ENCODE measurements at places on chromosomes 1 and 21.

DNA sequence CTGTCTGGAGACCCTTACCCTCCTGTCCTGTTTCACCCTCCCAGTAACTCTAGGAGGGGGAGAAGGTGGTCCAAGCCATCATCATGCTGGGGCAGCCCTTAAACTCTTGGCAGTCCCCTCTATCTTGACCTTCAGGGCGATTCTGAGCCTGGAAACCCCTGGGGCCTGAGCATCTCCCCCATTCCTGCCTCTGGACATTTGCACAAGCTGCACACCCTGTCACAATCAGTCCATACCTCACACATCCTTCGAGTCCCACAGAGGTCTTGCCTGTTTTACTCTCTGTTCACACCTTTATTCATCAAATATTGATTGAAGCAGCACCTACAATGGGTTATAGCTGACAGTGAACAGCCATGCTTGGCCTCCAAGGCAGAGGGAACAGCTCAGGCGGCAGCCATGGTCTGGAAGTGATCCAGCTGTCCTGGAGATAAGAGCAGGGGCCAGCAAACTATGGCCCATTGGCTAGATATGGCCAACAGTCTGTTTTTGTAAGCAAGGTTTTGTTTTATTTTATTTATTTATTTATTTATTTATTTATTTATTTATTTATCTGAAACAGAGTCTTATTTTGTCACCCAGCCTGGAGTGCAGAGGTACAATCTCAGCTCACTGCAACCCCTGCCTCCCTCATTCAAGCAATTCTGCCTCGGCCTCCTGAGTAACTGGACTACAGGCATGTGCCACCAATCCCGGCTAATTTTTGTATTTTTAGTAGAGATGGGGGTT, 7.1 kb upstream of the FAM131C start:
- no peak for DNase-seq

- no peak for DNase-seq
Measured at GRCh38 chr1:156592910-156593660, 1.5 kb downstream of the NAXE start.

DNA sequence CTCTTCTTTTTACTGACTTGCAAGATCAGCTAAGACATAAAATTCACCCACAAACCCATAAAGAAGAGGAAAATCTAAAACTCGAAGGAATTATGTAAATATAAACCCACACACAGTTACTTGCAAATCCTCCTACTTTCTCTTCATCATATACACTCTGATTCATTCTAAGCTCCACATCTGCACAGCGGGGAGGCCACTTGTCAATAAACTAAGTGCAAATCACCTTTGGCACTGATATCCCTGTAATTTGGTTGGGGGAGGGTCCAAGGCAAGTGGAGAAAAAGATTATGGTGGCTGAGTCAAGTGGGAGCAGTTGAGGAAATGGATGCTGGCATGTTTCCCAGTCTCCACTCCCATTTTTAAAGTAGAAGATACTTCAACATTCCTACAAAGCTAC, 596.5 kb downstream of the MATN1 start:
- no peak for DNase-seq

DNA sequence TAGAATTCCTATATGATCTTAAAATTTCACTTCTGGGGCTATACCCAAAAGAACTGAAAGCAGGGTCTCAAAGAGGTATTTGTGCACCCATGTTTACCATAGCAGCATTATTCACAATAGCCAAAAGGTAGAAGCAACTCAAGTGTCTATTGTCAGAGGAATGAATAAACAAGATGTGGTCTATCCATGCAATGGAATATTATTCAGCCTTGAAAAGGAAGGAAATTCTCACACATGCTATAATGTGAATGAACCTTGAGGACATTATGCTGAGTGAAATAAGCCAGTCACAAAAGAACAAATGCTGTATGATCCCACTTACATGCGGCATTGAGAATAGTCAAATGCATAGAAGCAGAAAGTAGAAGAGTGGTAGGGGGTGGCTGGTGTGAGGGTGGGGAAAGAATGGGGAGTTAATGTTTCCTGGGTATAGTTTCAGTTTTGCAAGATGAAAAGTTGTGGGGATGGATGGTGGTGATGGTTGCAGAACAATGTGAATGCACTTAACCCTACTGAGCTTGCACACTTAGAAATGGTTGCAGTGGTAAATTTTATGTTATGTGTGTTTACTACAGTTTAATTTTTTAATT, 122.4 kb downstream of the TOMM20 start:
- DNase-seq = no peak

GRCh38 chr1:191575746-191576145, 582.5 kb upstream of the RGS18 start:
- DNase-seq = no peak

- DNase-seq = peak; percentile 47
Measured at GRCh38 chr1:78370356-78370755, 120.4 kb upstream of the PTGFR start.

DNA sequence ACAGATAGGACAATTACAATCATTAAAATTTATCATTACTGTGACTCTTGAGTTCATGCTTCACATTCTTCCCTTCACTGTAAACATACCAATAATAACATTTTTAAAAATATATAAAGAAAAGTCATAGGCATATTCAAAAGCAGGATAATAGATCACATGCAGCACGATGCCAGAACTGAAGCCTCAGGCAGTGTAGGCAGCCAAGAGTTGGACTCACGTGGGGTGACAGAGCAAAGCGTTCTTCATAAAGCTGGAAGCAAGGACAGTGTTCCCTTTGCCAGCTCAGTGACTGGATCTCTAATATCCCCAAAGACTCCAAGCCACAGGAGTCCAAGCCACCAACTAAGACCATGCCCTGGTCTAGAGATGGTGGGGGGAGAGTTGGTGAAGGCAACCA, 77.7 kb downstream of the ODF2L start:
- DNase-seq = no peak

DNA sequence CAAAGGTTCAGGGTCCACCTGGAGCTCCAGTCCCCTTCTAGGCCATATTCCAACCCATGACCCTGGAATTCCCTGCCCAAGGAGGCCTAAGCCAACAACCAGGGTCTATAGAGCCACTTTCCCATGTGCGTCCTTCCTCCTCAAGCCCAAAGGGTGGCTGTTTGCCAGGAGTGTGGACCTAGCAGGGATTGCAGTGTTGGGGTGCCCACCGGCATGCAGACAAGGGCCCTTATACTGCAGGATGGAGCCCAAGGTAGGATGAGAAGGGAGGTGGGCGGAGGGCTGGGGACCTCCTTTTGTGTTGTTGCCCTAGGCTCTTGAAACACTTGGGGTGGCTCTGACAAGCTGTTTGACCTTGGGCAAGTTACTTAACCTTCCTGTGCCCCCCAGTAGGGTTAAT, 19.7 kb upstream of the ADGRB2 start:
- DNase-seq = no peak

- DNase-seq = no peak
Measured at GRCh38 chr1:230807029-230807428, 59.8 kb downstream of the CAPN9 start.

GRCh38 chr1:206430031-206430983, 40.0 kb upstream of the IKBKE start:
- DNase-seq = no peak

GRCh38 chr1:180160357-180160756, 5.7 kb downstream of the QSOX1 start:
- DNase-seq = no peak

DNA sequence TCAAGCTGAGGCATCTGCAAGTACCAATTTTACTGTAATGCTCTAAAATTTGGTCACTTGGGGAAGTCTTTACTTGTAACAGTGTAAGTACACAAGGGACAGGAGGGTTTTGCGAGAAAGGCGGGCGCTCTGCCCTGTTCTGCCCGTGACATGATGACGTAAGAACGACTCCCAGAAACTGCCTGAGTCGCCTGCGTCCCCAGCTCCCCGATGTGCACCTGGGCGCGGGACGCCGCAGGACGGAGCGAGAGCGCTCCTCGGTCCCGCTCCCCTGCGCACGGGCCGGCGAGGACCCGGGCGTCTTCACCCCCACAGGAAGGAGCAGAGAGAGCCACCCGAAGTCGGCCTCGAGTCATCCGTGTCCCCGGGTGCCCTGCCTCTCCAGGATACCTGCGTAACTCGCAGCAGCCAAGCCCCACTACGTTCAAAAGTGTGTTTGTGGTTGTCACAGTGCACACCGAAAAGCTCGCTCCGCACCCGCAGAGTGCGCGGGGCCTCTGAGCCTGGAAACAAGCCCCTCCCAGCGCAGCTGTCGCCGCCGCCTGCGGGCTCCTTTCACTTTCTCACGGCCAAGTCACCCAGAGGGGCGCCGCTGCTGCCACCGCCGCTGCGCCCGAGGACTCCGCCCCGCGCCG, 3.3 kb upstream of the ZBTB18 start:
- DNase-seq = no peak

GRCh38 chr1:18486195-18486594, 5.5 kb downstream of the KLHDC7A start:
- DNase-seq = no peak

- peak; percentile 1 for DNase-seq
Measured at GRCh38 chr21:23936224-23936623, 1671.1 kb downstream of the MRPL39 start.

GRCh38 chr1:167798952-167799351, 77.2 kb downstream of the MPZL1 start:
- DNase-seq = no peak

DNA sequence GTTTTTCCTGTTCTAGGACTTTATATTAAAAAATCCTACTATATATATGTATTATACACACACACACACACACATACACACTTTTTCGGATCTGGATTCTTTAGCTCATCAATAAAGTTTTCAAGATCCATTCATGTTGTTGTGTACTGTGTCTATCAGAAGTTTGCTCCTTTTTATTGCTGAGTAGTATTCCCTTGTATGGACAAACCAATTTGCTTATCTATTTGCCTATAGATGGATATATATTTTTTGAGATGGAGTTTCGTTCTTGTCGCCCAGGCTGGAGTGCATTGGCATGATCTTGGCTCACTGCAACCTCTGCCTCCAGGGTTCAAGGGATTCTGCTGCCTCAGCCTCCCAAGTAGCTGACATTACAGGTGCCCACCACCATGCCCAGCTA, 20.3 kb upstream of the LIN9 start:
- DNase-seq = no peak

DNA sequence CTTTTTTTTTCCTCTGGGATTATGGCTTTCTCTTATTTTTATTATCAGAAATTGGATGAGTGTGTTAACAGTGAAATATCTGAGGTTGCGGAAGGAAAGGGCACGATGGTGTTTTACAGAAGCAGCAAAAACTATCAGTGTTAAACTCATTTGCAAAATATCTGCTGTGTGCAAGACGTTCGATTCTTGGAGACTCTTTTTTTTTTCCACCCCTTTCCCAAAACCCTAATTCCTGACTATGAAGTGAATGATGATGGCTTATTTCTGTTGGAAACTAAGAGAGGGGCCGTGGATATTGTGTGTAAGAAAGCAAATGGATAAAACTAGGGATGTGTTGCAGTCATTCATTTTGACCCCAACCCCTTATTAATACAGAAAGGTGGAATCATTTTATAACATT, 677 bp downstream of the NCAM2 start:
- DNase-seq = no peak

DNA sequence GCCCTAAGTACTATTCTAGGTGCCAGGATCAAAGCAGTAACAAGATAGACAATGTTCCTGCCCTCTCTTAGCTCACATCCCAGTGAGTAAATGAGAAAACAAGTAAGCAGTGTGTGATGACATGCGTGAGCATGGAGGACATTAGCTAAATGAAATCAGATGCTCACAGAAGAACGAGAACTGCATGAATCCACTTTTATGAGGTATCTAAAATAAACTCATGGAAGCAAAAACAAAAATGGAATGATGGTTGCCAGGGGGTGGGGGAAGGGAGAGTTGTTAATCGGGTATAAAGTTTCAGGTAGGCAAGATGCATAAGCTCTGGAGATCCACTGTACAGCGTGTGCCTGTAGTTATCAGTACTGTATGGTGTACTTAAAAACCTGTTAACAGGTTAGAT, 195.1 kb downstream of the HHAT start:
- no peak for DNase-seq

DNA sequence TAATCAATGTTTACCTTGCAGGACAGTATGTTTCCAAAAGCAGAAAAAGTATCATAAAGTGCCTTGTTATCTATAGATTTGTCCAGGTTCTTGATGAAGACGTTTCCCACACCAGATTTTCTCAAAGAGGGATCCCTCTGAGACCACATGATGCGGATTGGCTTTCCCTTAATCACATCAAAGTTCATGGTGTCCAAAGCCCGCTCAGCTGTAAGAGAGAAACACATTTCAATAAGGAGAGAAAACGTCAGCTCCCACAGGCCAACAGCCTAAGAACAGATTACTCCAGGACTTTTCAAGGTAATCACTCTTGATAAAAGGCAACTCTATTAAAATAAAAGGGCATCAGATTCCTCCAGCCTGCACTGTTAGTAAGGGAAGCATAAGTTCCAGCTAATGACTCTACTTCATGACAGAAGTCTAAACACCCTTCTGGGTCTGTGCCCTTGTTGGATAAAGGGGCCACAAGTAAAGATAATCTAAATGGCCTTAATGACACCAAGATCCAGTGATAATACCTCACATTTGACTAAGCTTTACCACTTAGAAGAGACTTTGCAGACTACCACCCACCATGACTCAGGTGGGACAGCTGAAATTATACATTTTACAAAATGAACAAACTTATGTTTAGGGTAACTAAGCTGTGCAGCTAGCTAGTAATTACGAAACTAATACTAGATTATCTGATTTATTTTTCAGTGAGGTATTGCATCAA, 4.1 kb downstream of the PABPC4 start:
- no peak for DNase-seq

- DNase-seq = no peak
Measured at GRCh38 chr21:45844181-45844580, 137.4 kb upstream of the COL6A1 start.

DNA sequence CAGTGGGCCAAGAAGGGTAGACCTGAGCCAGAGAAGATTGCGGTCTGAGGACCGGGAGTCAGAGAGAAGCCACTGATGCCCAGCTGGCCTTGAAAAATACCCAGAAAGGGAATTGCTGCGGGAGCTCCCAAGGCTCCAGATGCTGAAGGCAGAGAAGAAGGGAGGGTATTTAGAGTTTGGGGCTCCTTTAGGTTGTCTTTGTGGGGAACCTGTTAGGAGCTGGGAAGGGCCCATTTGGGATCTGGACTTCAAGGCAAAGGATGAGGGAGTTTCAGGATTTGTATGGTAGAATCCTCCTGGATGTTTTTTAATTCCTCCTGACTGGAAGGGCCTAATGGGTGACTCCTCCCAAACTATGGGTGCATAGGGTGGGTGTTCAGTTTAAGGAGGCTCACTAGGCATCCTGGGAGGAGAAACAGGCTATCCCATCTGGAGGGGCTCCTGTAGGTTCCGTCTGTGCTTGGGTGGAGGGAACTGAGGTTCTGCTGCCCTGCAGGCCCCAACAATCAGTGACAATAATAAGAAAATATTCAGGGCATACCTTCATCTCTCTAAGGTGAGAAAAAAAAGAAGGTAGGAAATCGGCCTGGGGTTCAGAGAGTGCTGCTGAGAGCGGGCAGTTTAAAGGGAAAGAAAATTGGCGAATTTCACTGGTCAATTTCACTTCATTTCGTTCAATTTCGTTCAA, 5.1 kb downstream of the FOXD2 start:
- DNase-seq = no peak

DNA sequence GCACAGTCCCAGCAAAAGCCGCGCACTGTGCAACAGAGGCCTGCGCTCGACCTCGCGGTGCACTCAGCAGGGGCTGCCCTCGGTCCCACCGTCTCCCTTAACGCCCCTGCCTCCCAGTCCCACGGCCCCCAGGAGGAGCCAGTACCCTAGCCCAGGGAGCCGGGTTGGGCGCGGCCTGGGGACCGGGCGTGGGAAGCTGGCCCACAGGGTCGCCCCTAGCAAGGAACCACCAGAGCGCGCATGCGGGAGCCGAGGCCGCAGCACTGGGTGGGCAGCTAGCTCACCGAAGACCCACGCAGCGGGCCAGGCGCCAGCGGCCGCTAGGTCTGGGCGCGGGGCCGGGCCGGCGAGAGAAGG, 21.6 kb upstream of the ZNF678 start:
- DNase-seq = no peak

- peak; percentile 47 for DNase-seq
Measured at GRCh38 chr21:16587141-16587581, 857.4 kb downstream of the USP25 start.

Data from fibroblast of the conjunctiva (primary cell).